ENCODE measurements at places on chromosomes 7 and 10.

DNA sequence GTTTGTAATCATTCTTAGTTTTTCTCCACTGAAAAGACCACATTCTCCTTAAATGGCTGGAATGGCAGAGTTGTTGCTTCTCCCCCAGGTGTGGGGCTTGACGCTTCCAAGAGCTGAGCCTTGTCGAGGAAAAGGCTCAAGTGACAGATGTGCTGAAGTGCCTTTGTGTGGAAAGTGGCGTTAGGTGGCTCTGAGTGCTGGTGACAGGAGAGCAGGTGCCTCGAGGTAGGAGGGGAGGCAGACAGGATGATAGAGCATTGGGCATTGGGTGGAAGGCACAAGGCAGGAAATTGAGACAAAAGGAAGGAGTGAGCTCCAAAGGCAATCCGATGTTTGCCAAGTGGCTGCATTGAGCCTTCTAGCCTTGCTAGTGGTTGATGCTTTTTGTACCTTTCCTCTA is 6.7 kb downstream of the KIAA1217 start:
- DNase-seq, result no peak

- no peak for DNase-seq
Measured at GRCh38 chr10:102770108-102770482, 26.3 kb downstream of the WBP1L start.

DNA sequence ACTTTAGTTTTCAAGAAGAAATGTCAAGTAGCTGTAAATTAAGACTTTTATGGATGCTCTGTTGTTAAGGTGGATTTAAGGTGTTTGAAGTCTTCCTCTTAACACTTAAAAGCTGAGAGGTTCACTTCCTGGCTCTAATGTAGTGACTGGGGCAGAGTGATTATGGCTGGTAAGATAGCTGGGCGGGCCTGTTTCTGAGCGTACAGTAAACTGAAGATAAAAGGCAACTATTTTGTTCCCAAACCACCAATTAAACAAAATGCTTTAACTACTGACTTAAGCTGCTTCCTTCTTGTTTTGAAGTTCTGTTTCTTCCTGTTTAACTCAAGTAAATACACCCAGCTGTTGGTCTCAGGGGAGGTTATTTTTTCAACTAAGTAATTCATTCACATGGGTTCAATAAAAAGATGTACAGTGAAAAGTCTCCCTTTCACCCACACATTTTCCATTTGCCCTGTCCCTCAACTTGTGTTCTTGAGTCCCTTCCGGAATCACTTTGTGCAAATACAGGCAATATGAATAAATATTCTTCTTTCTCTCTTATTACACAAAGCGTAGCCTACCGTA is 19.3 kb downstream of the VWA2 start:
- no peak for DNase-seq

GRCh38 chr10:124083047-124083739 is 10.2 kb downstream of the CHST15 start:
- DNase-seq, result no peak

DNA sequence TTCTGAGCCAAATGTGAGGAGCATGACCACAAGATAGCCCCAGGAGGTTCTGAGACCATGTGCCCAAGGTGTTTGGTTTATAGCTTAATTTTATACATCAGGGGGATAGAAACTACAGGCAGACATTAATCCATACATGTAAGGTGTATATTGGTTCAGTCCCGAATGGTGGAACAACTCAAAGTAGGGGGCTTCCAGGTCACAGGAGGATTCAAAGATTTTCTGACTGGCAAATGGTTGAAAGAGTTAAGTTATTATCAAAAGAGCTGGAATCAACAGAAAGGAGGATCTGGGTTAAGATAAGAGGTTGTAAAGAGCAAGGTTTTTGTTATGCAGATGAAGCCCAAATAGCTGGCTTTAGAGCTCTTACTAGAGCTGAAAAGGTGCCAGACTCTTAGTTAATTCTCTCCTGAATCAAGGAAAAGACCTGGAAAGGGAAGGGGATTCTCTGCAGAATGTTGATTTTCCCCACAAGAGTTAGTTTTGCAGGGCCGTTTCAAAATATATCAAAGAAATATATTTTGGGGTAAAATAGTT is 640.0 kb downstream of the IPMK start:
- DNase-seq, result no peak

GRCh38 chr10:70354556-70354955 is 27.9 kb downstream of the LRRC20 start:
- no peak for DNase-seq

DNA sequence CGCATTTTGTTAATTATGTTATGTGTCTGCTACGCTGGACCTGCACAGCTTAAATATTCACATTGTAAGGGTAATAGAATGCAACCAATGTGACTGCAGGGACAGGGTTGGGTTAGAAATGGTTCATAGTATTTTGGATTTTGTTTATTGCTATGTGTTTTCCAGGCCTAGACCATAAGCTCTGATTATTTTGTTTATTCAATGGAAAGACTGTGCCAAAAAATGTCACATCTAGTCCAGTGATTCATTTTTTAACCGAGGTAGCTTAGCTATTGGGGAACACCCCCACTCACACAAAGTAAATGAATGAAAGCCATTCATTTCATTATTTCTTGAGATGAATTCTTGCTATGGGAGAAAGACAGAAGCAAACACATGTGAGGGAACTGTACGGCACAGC is 516.5 kb upstream of the ANKRD30A start:
- no peak for DNase-seq

DNA sequence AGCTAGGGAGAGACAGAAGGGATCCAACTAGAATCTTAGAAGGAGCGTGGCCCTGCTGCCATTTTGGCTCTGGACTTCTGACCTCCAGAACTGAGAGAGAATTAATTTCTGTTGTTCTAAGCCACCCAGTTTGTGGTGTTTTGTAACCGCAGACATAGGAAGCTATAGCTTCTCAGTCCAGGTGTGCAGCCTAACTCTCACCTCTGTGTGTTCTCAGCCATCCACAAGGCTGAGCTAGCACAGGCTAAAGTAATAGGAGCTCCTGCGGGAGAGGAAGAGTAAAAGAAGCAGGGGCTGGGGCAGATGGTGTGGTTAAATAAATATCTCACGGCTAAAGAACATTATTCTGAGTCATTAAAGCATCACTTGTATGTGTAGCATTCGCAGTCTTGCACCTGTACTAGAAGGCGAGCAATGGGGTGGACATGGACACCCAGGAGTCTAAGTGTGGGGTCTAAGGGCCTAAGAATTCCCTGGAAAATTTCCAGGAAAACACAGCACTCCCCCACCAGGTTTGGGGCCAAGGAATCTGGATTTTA is 94.1 kb downstream of the AOAH start:
- no peak for DNase-seq

DNA sequence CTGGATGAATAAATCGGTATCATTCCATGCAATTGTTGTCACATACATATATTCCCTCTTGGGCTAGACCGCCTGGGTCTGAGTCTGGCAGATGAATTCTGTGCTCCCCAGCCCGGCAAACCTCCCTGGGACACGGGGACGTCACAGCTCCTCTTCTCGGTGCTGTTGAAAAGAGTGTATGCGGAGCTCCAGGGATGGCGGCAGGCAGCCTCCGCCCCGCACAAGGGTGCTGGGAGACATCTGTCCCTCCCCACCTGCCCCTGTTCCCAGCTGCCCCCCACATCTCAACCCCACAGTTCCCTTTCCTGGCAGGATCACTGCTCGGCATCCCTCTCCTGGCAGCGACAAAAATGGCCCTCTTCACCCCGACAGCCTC is 32.1 kb downstream of the PRKAG2 start:
- no peak for DNase-seq

GRCh38 chr7:50262446-50262845 is 42.1 kb upstream of the IKZF1 start:
- DNase-seq, result no peak

GRCh38 chr7:84232646-84233045 is 38.1 kb upstream of the SEMA3A start:
- DNase-seq, result no peak

GRCh38 chr7:14766747-14767146 is 135.8 kb downstream of the DGKB start:
- DNase-seq, result no peak

DNA sequence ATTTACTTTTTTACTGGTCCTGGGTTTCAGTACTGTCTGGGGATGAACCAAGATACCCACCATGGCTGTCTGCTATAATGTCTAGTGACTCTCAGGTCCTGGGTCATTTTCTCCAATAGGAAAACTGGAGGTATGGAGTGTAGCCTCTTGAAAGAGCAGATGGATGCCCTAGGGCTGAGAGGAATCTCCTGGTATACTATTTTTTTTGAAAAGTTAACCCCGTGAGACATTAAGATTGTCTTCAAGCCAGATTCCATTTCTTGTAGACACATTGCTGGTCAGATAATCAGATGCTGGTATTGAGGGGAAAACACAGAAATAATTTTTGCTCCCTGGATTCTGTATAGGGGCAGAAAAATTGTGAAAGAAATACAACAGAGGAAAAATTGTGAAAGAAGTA is 97.3 kb downstream of the ZNF680 start:
- DNase-seq, result no peak

- DNase-seq, result no peak
Measured at GRCh38 chr7:37832194-37832593, 16.2 kb upstream of the NME8 start.

- DNase-seq, result no peak
Measured at GRCh38 chr10:23643111-23643780, 204.4 kb downstream of the OTUD1 start.

- DNase-seq, result no peak
Measured at GRCh38 chr10:49055221-49055849, 60.0 kb downstream of the VSTM4 start.

- no peak for DNase-seq
Measured at GRCh38 chr10:58382489-58382995, 2.7 kb upstream of the TFAM start.

- DNase-seq, result no peak
Measured at GRCh38 chr10:74754381-74754821, 72.0 kb upstream of the KAT6B start.

GRCh38 chr7:1899196-1899595 is 229.1 kb downstream of the ELFN1 start:
- DNase-seq, result no peak

- no peak for DNase-seq
Measured at GRCh38 chr7:42174391-42174912, 62.6 kb downstream of the GLI3 start.

DNA sequence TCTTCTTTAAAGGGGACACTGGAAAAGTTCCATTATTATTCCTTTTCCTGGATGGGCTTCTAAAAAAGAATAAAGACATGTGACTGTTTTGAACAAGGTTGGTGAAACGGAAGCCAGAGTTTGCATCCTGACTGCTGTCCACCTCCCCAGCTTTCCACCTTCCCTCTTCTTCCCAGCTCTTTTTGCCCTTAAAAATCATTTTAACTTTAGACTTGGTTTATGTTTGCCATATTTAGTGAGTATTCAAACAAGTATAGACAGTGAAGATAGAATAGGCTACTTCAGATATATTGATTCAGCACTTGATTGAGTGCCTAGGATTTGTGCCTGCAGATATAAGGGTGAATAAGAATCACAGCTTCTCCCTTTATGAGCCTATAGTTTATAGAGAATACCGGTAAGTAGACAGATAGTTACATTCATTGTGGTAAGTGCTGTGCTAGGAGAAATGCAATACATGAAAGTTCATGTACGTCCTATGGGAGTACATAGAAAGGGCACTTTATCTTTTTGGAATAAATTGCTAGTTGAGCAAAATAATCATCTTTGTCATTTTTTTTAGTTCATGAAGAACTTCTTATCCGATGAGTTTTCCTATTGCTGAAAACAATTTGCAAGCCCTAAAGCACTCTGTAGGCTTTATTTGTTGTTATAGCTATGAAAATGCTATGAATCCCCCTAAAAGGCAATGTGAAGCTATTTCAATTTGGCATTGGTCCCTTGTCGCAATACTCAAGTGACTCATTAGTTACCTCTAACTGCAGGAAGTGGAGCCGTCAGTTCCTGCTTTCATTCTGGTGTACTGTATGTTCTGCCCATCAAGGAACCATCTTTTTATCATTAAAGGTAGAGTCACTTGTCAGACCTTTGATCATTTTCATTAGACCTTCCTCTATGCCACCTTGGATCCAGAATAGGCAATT is 57.2 kb upstream of the STRIP2 start:
- DNase-seq, result no peak

- DNase-seq, result no peak
Measured at GRCh38 chr7:36635091-36635490, 89.2 kb downstream of the AOAH start.

DNA sequence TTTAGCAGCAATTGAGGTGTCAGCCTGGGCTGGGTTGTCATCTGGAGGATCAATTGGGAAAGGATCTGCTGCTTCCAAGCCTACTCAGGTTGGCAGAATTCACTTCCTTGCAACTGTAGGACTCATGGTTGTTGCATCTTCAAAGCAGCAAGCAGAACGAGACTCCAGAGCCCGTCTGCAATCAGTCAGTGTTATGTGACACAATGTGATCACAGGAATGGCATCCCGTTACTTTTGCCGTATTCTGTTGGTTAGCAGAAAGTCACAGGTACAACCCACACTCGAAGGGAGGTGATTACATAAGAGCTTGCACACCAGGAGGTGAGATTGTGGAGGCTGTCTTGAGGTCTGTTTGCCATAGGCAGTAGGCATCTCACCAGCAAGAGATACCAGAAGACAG is 15.4 kb upstream of the LYZL1 start:
- DNase-seq, result no peak

DNA sequence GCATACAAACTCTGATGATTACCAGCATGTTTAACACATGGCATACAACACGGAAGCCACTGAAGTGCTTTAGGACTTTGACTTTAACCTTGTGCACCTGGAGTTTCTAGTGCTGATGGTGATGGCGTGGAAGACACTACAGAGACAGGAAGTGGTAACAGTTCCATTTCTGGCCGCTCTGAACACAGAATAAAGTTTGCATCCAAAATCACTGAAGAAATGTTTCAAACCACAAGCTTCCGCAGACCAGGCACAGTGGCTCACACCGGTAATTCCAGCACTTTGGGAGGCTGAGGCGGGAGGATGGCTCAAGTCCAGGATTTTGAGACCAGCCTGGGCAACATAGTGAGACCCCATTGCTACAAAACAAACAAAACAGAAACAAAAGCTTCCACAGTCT is 40.3 kb upstream of the TNPO3 start:
- no peak for DNase-seq

DNA sequence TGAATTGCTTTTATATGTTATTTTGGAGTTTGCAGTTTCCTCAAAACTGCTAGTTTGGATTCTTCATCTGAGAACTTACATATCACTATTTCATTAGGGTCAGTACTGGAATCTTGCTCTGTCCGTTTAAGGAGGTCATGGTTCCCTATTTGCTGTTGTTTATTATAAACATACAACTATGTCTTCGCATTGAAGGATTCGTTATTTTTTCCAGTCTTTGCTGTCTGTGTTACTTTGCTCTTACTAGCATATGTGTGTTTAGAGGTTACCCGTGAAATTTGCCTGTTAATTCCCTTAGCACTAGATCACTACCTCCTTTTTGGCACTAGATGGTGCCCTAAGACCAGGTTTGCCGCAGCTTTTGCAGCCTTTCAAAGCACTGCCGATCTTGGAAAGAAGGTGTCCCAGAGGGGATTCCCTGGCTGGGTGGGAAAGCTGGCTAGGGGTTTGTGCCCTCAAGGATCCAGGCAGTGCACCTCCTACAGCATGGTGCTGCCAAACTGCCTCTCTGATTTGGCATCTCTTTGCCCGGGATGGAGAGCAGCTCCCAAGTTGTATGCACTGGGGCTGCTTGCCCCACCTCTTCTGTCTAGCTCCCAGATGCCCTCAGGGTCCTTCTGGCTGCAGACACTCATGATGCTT is 103.1 kb upstream of the APBB1IP start:
- DNase-seq, result peak; percentile 45

Measured in stimulated activated CD4-positive, alpha-beta T cell treated with anti-CD3 and anti-CD28 coated beads, Interleukin-1b, Interleukin-23, amount 100 ng/mL, for 24 hours (primary cell).